NCI-H187 treated with DMSO at 0.1 percent for 48 hours (cell line): ENCODE measurements at places on chromosomes 12 and 14.

GRCh38 chr14:90924621-90925340, 108.6 kb upstream of the TTC7B start:
- no peak for DNase-seq

GRCh38 chr12:121236776-121237175, 26.8 kb downstream of the P2RX4 start:
- DNase-seq: no peak

GRCh38 chr12:41304526-41304925, 116.4 kb downstream of the PDZRN4 start:
- no peak for DNase-seq

- DNase-seq: no peak
These were observed 568 bp downstream of the PPM1A start for GRCh38 chr14:60249321-60250256.

GRCh38 chr14:20262642-20263128, 23.6 kb downstream of the OR11H4 start:
- no peak for DNase-seq

- DNase-seq: no peak
These were observed 55.2 kb downstream of the WDR20 start for GRCh38 chr14:102194856-102195255.

GRCh38 chr14:101707068-101707842, 54.3 kb upstream of the PPP2R5C start:
- peak; percentile 71 for DNase-seq

DNA sequence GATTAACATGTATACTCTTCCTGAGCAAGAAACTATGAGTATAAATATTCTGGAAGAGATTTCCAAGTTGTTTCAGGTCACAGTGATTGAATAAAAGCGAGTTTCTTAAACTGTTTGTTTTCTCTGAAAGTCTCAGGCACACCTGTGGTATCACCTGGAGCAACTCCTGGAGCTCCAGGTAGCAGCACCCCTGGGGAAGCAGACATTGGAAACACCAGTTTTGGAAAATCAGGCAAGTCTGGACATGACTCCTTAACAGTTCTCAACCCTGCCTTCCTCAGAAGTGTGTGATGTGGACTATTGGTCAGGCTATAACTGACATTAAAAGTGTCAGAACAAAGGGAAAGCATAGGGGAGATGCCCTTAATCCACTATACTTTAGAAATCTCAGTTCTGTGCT, 217.6 kb upstream of the CNTN1 start:
- DNase-seq: no peak

GRCh38 chr12:10607885-10608458, 5.4 kb downstream of the MAGOHB start:
- DNase-seq: no peak

DNA sequence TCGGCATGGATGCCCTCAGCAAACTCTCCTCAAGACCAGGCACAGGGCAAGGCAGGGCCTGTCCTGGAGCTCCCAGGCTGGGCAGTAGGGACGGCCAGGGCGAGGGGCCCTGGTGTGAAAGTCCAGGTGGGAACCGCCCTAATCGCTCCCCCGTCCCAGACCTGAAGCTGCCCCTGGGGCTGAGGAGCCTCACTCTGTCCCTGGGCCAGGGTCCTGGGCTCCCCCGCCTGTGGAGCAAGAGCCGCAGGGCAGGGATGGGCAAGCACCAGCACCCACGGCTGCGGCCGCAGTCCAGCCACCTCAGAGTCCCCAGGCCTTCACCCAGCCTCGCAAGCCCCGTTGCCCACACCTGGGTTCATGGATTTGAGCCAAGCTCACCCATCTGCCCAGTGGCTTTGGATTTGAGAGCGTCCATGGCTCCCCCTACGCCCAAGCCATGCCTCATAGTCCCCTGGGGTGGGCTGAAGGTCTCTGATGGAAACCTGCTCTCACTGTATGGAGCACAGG, 102.4 kb upstream of the C14orf180 start:
- no peak for DNase-seq

GRCh38 chr12:70843363-70843762, 77.2 kb downstream of the PTPRR start:
- DNase-seq: no peak

DNA sequence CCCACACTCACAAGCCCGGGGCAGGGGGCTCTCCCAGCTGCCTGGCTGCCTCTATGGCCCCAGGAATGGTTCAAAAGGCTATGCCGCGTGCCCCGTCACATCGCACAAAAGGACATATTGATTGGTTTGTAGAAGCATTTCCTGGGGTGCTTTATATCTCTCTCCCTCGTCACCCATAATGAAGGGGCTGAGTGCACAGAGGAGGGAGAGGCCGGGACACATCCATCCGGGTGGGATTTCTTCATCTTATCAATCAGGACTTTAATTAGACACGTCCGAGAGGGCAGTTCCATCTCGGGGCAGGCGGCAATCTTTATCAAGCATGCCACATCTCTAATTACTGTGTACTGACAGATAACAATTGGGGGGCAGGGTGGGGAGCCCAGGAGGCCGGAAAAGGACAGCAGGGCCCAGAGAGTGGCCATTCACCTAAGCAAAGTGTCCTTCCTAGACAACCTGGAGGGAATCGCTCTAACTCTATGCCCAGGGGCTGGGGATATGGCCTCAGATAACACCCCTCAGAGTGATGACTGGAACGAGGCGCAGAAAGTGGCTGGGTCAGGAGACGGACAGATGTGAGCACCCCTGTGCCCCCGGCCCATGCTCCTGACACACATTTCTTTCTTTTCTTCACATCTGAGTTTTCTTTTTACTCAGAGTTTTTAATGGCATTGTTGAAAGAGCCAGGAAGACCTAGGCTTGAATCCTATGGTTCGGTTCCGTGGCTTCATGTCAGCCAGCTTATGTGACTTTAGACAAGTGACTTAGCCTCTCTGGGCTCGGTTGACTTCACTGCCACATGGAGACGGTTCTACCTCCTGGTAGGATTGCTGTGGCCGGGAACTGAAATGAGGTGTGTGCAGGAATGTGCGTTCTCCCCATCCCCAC, 36.0 kb upstream of the ESRRB start:
- no peak for DNase-seq

GRCh38 chr12:94641283-94641682, 9.1 kb downstream of the TMCC3 start:
- no peak for DNase-seq

GRCh38 chr12:13425766-13426165, 229.2 kb downstream of the EMP1 start:
- no peak for DNase-seq

DNA sequence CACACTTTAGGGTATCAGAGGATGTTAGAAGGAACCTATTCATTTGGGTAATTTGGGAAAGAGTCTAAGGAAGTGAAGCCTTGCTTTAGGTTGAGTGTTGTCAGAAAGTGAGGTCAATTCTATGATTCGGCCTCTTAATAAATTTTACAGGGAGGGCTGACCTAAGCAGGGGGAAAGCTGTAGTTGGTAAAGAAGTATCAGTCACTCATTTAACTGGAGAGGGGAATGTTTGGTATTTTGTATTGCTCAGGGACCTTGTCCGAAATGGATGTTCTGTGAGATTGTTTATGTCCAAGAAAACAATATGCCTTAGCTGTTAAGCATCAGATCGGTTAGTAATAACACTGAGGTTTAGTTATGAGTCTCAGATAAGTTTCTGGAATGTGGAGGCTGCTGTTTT, 7.3 kb downstream of the CAND1 start:
- no peak for DNase-seq

- no peak for DNase-seq
These were observed 326.3 kb downstream of the ZFP36L1 start for GRCh38 chr14:68466491-68466977.

GRCh38 chr12:51855586-51856428, 7.3 kb upstream of the FIGNL2 start:
- DNase-seq: no peak

GRCh38 chr14:47270715-47271114, 404.7 kb downstream of the MDGA2 start:
- no peak for DNase-seq

GRCh38 chr14:20397511-20397910, 15.8 kb downstream of the TEP1 start:
- DNase-seq: no peak

DNA sequence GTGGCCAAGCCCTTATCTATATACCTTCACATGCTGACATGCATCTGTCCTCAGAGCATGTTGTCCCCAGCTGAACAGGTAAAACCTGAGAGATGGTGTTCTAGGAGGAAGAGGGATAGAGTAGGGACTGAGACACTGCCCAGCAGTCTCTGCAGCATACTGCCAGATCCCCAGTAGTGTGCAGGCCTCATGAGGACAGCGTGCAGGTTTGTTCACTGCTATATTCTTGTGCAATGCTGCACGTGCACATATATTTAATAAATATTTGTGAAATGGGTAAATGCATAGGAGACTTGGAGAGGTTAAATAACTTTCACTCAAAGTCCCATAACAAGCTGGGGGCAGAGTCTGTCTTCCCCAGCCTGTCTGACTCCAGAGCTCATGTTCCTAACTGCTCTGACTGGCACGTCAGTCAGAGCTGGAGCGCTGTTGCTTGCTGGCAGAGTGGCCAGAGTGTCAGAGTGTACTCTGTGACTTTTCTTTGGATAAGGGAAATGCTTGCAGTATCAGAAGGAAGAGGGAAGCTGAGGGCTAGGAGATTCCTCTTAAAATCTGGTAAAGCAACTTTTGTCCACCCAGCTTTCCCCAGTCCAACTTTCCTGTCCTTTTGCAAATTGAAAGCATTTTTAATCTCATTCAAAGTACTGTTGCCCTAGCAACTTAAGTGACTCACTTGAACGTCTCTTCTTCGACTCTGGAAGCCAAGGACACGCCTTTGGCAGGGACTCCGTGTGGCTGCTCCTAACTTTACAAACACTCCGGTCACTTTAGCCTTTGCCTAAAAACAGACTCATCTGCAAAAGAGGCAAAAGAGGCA, 14.9 kb upstream of the POLR3B start:
- no peak for DNase-seq

DNA sequence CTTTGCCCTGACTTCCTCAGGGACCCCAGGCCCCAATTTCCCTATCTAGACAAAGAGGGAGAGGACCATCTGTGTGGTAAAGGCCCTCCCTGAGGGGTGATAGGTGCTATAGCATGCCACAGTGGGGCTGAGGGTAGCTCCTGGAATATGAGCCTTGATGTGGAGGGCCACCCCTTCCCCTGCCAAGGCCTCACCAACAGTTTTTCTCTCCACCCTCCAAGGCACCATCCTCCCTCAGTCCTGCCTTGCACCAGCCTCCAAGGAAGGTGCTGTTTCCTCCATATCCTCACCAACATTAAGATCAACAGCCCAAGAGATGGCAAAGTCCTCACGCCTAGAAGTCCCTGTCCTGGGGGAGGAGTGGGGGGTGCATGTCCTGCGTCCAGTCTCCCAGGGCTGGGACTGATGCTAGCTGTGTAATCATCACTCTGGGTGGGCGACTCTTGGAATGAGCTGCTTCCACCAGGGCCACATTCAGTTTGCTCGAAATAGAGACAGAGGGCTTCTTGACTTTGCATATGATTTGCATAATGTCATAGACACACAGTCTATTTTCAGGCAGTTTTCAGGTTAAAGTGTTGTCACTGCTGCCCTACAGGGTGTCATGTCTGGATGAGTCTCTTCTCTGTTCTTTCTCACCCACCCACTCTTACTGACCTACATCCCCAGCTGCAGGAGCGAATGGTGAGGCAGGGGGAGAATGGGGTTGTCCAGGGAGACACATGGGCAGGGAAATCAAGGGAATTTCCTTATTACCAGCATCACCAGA, 17.4 kb downstream of the ACVRL1 start:
- DNase-seq: no peak

GRCh38 chr14:93220509-93220908, 13.5 kb downstream of the UBR7 start:
- no peak for DNase-seq

DNA sequence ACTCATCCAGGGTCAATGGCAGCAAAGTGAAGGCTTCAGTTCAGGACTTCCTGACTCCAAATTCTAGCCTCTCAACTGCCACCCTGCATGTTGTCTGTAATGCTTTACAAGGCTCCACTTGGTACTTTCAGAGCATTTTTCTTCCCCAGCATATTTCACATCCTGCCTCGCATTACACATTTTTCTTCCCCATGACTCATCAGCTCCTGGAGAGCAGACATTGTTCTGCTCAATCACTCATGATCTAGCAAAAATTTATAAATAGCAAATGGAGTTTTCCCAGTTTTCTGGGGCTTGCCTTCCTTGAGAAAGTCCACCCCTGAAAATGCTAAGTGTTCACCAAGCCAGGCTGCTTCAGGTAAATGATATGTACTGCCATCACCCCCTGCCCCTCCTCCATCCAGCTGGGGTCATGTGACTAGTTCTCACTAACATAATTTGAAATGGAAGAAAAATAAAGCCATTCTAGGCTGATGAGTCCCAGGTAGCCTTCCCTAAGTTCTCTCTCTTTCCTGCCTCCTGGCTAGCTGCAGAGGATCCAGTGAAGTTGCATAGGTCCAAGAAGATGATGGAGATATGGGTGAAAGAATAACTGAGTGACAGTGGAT, 69.4 kb downstream of the ARMH4 start:
- no peak for DNase-seq

DNA sequence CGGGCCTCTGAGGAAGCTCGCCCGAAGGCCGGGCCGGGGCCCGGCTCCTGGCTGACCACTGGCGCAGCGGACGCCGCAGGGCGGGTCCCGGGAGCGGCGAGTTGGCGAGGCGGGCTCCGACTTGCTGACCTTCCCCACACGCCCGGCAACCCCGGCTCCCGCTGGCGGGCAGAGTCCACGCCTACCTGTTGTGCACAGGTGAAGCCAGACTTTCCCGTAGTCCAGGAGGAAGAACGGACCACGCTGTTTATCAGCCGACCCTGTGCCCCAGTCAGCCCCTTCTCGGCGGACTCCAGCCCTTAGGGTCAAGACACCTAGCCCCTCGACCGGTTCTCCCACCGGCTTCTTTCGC, 407 bp downstream of the HEATR5A start:
- no peak for DNase-seq

GRCh38 chr12:110555577-110556406, 27.3 kb downstream of the PPTC7 start:
- no peak for DNase-seq

DNA sequence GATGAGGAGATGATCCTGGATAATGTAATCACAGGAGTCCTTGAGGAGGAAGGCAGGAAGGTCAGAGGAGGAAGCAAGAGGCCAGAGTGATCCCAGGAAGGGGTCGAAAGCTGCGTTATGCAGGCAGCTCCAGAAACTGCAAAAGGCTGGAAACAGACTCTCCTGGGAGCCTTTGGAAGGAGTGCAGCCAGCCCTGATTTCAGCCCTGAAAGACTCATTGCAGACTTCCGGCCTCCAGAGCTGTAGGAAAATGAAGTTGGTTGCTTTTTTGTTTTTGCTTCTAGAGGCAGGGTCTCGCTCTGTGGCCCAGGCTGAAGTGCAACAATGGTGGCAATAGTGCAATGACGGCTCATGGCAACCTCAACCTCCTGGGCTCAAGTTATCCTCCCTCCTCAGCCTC, 44.6 kb upstream of the FZD10 start:
- DNase-seq: no peak

- DNase-seq: no peak
These were observed 3.6 kb downstream of the RIMBP2 start for GRCh38 chr12:130712346-130713065.

GRCh38 chr12:77943466-77943865, 112.8 kb downstream of the NAV3 start:
- DNase-seq: no peak

DNA sequence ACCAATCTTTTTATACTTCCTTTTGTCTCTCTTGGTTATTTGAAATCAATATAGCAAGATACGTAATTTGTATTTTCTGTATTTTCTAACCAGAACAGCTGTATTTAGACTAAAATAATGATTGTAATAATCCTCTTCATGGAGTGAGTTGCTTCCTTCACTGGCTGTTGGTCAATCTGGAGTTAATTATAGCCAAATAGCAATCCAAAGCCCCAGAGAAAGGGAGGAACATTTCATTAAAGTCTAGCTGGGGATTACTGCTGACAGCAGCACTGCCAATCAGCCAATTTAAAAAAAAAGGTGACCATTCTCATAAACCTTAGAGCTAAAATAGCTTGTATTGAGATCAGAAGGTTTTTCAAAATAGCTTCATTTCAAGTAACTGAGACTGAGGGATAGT, 118.0 kb downstream of the TRHDE start:
- DNase-seq: no peak
